Amniotic stem cell (primary cell): ENCODE measurements at places on chromosomes 6 and 20.

GRCh38 chr6:41736186-41736733 lies 852 bp upstream of the TFEB start:
- no peak for DNase-seq

GRCh38 chr6:168145747-168146596 lies 67.0 kb upstream of the FRMD1 start:
- no peak for DNase-seq

DNA sequence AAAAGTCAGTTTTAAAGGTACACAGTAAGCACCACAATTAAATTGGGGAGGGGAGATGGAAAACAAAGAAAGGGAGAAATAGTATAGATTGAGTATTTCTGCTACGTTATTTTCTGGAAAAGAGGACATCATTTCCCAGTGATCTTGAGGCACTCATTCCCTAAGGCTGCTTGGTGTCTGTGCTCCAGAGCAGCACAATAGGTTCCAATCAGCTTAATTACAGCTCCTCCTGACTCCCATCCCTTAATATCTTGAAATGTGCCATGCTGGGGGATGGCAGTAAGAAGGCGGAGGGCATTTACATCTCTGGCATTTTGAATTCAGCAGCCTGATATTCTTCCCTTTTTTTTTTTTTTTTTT lies 39.5 kb upstream of the BEND3 start:
- DNase-seq: no peak

GRCh38 chr6:26130581-26131249 lies 43.5 kb downstream of the HFE start:
- no peak for DNase-seq

DNA sequence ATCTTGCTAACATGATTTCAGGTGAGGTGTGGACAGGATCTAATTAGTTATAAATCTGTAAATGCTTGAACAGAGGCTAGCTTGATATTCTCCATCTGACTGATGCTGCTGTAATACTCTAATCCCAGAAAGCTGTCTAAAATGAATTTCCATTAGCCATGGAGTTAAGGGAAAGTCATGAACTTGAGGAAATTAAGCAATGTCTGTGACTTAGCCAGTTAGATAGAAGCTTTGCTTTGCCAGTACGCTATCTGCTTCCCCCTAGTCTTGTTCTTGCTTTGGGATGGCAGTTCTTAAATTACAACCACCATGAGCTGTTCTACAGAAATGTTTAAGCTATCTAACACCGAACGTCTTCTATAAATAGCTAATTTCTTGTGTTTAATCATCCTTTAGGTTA lies 195.7 kb downstream of the PRL start:
- DNase-seq: no peak

- no peak for DNase-seq
Observed at GRCh38 chr6:13308332-13308731, 20.0 kb downstream of the TBC1D7 start.

GRCh38 chr20:23147964-23148730 lies 62.0 kb upstream of the CD93 start:
- peak; percentile 40 for DNase-seq

DNA sequence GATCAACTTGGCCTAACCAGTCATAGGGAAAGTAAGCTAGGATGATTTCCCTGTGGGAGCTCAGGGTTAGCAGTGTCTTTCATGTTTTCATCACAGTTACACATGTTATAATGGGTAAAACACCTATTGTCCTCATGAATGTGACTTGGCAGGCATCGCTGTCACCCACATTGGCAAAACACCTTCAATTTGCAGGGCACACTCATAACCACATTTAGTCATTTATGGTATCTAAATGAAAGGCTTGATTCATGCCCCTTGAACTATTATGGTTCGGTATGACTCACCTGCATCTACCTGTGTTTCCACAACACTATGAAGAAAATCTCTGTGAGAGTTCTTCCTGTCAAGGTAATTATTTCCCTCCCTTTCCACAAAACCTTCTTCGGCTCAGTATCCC lies 49.2 kb downstream of the FRK start:
- no peak for DNase-seq

- no peak for DNase-seq
Observed at GRCh38 chr6:155582016-155582991, 126.7 kb upstream of the NOX3 start.

- no peak for DNase-seq
Observed at GRCh38 chr6:97703661-97704060, 420.6 kb upstream of the MMS22L start.

DNA sequence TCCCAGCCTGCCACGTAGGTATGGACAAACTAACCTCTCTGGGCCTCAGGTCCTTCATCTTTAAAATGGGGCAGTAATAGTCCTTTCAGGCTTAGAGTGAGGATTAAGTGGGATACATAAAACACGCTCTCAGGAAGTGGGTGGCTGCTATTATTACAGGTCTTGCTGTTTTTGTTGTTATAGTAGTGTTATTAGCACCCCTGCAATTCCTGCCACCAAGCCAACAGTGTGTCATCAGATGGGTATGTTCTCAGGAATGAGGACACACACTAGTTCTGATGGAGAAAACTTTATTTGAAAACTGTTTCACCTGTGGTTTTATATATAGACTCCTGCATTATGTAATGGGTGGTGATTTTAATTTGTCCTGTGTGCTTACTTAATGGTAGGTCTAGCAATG lies 131.7 kb downstream of the LRRC1 start:
- no peak for DNase-seq

- no peak for DNase-seq
Observed at GRCh38 chr20:32805721-32806120, 14.0 kb upstream of the MAPRE1 start.

DNA sequence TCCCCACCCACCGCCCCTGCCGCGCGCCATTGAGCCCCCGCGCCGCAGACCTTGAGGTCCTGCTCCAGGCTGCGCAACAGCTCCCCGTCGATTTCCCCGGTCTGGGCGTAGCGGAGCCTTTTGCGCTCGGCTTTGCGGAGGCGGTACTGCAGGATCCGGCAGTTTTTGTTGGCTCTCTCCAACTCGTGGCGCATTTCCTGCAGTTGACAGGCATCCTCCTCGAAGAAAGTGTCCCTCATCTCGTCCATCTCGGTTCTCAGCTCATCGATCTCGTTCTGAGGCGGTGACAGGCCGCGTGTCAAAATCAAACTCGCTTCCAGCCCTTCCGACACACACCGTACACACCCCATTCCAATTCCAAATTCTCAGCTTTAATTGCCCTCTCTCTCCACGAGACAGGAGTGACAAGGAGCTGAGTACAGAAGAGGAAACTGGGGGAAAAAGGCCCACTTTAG lies 4.3 kb downstream of the MTCL3 start:
- no peak for DNase-seq
